ENCODE measurements at places on chromosomes 13 and 19.

DNA sequence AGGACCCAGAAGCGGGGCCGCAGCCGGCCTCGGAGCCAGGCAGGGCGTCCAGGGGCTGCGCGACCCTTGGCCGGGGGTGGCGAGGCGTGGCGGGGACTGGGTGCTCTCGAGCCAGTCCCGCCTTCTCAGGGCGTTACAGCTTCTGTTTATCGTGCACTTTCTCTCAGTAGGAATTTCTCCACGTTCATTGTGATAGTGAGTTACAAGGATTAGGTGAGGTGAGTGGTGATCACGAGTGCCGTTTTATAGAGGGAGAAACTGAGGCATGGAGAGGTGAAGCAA lies 600 bp downstream of the AP1M1 start:
- DNase-seq, result no peak

GRCh38 chr19:33532859-33533460 lies 11.4 kb upstream of the PEPD start:
- DNase-seq, result no peak

GRCh38 chr13:112753833-112754232 lies 64.0 kb downstream of the ATP11A start:
- DNase-seq, result no peak

- DNase-seq, result no peak
Observed at GRCh38 chr19:5973867-5974635, 3.9 kb downstream of the RANBP3 start.

DNA sequence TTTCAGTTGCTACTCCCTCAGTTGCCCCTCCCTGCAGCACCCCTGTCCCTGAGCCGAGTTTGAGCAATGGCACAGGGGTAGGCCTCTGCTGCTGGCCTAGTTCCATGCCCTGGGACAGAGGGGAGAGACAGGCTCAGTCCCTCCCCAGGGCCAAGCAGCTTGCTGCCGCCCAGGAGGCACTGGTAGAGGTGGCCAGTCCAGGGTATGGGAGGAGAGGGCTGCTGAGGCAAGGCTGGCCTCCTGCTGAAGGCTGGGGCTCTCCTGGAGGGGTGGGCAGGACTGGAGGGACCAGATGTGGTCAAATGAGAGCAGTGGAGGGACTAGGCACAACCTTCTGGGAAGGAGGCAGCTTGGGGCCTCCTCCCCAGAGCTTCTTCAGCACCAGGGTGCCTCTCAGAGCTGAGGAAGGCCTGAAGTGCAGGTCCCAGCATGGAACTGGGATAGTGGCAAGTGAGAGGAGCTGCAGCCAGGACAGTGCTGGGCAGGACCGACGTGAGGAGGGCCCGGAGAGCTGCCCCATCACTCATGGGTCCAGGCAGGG lies 29.8 kb upstream of the VSTM2B start:
- no peak for DNase-seq

DNA sequence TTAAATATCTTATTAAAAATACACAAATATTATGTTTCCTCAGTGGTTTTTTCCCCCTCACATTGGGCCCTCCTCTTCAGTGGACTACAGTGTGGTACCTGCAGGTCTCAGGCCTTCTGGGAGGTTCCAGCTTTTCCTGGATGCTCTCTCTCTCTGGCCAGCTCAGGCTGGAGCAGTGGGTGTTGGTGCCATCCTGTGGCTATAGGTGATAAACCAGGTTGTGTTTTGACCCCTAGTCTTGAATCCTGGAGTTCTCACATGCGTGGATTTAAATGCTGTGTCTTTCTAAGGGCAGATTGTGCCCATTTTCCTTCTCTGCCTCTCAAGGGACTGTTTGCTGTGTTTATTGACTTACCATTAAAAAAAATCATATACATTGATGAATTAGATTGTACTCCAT lies 41.2 kb upstream of the ZNF527 start:
- DNase-seq, result peak; percentile 8

DNA sequence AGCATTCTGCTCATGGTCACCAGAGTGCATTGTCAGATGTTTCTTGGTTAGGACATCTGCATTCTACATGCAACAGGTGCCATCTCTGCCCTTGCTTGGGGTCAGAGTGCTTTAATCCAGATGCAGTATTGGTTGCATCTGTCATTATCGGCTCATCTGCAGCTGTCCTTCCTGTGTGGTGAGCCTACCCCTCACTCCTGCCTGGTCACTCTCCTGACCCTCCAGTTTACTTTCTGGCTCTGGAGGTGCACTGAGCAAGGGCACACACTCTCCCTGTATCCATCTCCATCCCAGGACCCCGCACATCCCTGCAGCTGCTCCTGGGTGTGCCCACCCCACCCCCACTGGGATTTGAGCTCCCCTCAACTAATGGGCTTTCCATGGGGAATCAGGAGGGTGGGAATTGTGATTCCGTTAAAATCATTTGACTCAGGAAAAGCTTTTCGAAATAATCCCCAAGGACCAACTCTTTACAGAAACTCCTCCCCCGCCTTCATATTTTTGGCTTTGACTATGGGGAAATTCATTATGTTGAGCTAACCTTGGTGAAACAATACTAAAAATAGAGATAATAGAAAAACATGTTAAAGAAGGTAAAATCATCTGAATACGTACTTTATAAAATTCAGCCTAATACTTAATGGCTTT lies 70.2 kb downstream of the COL4A2 start:
- DNase-seq, result no peak

- DNase-seq, result no peak
Observed at GRCh38 chr13:113096745-113097305, 8.8 kb upstream of the F7 start.

DNA sequence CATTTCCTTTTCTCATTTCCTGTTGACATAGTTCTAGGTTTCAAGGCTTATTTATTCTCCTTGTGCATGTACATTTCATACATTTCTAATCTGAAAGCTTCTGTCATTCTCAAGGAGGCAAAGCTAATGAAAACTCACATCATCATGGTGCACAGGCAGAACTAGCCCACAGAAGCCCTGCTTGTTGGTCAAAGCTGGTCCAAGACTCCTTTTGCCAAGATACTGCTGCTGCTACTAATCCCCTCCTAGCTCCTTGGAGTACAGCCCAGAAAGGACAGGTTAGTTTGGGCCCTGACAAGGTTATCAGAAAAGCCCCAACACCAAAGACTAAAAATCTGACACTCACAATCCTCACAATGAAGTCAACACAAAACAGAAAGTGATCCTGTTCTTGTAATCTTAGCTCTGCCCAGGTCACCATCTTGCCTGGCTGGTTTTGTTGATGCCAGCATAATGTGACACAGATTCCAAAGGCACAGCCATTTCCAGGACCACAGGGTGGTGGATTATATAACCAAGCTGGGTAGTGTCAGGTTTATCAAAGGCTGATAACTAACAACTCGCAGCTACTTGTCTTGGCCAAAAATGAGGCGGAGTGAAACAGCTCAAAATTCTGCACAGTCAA lies 417.4 kb downstream of the NDFIP2 start:
- DNase-seq, result no peak

DNA sequence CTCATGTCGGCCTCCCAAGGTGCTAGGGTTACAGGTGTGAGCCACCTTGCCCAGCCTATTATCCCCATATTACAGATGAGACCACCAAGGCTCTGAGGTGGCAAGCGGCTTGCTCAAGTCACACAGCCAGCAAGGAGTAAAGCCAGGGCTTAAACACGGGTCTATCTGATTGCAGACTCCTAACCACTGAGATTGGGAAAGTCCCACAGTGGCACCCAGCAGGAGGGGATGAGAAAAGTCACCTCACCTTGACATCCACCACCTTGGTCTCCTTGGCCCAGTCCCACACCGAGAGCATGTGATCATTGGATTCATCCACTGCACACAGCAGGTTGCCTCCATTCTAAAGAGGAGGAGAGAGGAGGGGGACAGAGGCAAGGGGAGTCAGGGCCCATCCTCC lies 9.5 kb downstream of the EML2 start:
- DNase-seq, result no peak

DNA sequence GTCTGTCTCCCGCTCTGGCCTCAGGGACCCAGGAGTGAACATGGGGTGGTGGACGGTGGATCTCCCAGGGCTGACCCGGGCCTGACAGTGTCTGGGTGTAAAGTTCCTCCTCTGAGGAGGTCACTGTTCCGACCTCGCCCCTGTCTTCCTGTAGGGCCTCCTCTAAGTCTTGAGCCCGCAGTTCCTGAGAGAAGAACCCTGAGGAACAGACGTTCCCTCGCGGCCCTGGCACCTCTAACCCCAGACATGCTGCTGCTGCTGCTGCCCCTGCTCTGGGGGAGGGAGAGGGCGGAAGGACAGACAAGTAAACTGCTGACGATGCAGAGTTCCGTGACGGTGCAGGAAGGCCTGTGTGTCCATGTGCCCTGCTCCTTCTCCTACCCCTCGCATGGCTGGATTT lies at the start of gene SIGLEC9:
Gene SIGLEC9 (plus strand): TSS at position 178 of the 400 bp plus-strand sequence. CDS start 69 bp downstream, at position 247.
- DNase-seq, result no peak

DNA sequence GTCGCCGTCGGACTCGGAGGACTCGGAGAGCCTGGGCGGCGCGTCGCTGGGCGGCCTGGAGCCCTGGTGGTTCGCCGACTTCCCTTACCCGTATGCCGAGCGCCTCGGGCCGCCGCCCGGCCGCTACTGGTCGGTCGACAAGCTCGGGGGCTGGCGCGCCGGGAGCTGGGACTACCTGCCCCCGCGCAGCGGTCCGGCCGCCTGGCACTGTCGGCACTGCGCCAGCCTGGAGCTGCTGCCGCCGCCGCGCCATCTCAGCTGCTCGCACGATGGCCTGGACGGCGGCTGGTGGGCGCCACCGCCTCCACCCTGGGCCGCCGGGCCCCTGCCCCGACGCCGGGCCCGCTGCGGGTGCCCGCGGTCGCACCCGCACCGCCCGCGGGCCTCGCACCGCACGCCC lies 2.5 kb upstream of the GRWD1 start:
- DNase-seq, result no peak

- DNase-seq, result no peak
Observed at GRCh38 chr13:113845723-113846635, 17.9 kb downstream of the GAS6 start.

DNA sequence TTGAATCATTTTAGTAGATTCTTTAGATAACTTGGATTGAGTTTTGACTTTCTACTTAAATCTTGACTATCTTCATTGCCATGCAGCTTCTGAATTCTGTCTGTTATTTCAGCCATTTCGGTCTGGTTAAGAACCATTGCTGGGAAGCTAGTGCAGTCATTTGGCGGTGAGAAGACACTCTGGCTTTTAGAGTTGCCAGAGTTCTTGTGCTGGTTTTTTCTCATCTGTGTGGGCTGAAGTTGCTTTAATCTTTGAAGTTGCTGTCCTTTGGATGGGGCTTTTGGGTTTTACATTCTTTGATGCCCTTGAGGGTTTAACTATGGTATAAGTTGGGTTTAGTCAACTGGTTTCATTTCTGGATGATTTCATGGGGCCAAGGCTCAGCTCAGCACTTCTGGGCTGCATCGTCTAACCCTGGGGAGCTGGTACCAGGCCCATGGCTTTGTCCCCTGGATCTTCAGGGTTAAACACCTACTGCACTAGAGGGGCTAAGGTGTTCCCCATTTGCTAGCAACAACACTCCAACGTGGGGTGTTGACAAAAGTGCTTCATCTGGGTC lies 10.0 kb upstream of the IGFL2 start:
- DNase-seq, result no peak

DNA sequence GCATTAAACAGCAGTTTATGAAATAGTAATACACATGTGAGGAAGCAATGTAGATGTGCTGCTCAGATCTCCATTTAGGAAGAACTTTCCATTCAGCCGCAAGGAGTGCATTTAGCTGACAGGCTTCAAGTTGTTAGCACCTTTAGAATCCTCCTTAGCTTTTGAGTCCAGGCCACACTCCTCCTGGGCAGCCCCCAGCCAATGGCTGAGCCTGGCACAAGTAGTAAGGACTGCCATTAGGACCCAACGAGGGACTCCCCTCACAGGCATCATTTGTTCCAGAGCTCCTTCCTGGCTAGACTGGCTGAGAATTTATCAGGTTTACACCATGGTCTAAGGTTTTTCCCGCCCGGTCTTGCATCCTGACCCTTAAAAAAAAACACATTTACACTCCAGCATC lies 201.4 kb downstream of the DIAPH3 start:
- DNase-seq, result no peak

DNA sequence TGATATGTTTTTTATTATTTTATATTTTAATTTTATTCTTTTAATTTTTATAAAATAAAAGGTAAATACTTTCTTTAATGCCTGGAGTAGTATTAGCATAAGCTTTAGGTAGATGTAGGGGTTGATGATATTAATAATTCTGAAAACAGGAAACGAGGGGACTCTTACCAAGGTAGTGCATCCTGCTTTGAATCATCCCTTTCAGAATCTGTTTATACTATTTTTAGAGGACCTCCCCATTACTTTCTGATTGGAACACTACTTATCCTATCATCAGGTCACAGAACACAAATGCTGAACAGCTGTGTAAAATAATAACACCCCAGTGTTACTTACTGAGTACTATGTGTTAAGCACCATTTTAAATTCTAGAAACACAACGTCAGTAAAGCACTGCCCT lies 27.3 kb downstream of the COG6 start:
- DNase-seq, result no peak

DNA sequence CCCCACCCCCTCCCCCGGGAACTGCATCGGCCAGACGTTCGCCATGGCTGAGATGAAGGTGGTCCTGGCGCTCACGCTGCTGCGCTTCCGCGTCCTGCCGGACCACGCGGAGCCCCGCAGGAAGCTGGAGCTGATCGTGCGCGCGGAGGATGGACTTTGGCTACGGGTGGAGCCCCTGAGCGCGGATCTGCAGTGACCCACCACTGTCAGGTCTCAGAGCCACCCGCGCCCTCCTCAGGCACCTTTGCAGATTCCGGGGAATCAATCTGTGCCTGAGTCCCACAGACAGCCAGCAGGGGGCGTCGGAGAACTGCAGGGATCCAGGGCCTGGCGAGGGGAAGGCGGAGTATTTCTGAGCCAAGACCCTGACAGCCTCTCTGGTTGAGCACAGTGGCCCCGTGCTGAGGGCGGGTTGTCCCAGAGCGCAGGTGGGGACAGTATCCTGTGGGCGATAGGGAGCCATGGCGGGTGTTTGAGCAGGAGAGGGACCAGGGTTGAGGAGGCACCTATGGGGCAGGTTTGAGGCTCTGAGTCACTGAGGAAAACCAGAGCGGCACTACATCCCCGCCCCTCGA lies 30.4 kb upstream of the CYP4F8 start:
- DNase-seq, result peak; percentile 43

- DNase-seq, result no peak
Observed at GRCh38 chr13:65613004-65613403, 1617.1 kb downstream of the PCDH9 start.

DNA sequence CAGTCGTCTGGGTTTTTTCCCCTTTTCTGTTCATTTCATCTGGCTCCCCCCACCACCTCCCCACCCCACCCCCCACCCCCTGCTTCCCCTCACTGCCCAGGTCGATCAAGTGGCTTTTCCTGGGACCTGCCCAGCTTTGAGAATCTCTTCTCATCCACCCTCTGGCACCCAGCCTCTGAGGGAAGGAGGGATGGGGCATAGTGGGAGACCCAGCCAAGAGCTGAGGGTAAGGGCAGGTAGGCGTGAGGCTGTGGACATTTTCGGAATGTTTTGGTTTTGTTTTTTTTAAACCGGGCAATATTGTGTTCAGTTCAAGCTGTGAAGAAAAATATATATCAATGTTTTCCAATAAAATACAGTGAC lies 9.3 kb downstream of the CALM3 start:
- DNase-seq, result no peak

DNA sequence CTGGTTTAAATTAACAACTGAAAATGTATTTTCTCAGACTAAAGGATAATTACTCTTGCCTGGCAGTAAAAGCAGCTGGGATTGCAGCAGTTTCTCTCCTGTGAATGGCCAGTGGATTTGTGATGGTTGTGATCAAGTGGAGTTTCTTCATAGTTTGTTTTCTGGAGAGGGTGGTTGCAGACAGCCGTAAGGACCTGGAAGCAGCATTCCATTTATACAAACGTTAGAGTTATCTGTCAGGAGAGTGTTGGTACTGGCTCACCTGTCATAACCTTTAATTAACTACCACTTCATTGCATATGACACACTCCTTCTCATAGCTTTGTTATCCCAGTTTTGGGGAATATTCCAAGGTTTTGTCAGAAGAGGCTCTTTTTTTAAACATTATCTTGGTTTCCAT lies 258.4 kb upstream of the SLC10A2 start:
- DNase-seq, result no peak
